CD4-positive, alpha-beta T cell treated with Interleukin-4 for 4 hours (primary cell): ENCODE measurements at places on chromosomes 7 and 10.
A peak's percentile ranks its signal among the peaks of the same experiment; 100 is the strongest.

GRCh38 chr10:80855348-80855971, 317.8 kb downstream of the SH2D4B start:
- no peak for DNase-seq

DNA sequence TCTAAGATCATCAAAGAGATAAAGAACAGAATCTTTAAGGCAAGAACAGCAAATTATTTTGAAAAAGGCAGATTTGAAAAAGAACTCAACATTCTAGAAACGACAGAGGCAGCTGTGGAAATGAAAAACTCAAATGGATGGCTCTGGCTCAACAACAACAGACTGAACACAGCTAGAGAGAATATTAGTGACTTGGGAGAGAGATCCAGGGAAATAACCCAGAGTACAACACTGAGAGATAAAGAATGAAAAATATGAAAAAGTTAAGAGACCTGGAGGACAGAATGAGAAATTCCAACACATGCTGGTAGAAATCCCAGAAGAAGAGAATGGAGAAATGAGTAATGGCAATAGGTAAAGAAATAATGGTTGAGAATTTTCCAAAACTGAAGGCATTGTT, 17.9 kb upstream of the ZNF777 start:
- DNase-seq = no peak

GRCh38 chr7:118158766-118159165, 25.2 kb upstream of the LSM8 start:
- no peak for DNase-seq

GRCh38 chr7:128666200-128666599, 5.9 kb upstream of the GARIN1A start:
- no peak for DNase-seq

DNA sequence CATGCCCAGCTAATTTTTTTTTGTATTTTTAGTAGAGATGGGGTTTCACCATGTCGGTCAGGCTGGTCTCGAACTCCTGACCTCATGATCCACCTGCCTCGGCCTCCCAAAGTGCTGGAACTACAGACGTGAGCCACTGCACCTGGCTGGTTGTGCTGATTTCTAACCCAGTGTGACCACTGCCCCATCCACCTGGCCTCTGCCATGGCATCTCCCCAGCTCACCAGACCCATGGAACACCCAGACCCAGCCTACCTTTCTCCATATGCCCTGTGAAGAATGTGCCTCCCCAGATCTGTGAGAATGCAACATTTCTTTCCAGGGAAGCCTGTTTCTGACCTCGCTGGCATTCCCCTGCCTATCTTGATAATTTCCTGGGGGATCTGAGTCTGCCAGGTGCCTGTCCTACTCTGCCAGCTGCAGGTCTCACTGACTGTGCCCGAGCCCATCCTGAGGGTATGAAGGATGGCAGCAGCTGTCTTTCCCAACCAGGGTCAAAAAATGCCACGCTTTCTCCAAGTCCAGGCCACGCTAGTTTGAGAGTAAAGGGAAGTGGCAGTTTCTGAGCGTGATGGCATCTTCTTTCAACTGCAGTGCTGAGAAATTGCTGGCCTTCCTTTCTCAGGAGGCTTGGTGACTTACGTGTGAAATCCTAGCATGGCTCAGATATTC, 324.4 kb upstream of the ZNF32 start:
- DNase-seq = no peak

DNA sequence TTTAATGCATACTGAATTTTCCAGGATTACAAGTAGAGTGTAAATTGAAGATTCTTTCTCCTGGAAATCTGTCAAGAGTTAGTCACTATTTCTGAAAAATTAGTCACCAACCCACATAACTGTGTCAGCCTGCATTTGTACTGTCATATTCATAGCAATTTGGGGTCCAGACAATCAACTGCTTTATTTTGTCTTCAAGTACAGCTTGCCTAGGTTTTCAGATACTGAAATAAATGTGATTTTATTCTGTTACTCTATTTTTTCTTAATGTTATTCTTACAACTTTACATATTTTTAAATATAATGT, 55.1 kb downstream of the CUBN start:
- DNase-seq = no peak

DNA sequence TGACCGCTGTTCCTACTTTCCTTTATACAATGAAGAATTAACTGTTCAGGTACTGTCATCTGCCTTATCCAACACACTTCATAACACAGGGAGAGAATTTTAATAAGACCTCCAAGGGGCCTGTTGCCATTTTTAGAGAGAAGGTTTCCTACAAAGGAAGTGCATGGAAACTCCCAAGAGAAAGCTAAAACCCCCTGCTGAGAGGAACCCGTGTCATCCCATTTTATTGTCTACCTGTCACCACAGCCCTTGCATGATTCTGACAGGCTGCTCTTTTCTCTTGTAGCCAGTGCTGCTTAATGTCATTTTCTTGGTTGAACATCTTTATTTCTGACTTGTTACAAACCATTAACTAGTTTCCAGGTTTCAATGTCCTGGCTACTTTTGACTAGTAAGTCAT, 98.4 kb downstream of the SNX10 start:
- no peak for DNase-seq

DNA sequence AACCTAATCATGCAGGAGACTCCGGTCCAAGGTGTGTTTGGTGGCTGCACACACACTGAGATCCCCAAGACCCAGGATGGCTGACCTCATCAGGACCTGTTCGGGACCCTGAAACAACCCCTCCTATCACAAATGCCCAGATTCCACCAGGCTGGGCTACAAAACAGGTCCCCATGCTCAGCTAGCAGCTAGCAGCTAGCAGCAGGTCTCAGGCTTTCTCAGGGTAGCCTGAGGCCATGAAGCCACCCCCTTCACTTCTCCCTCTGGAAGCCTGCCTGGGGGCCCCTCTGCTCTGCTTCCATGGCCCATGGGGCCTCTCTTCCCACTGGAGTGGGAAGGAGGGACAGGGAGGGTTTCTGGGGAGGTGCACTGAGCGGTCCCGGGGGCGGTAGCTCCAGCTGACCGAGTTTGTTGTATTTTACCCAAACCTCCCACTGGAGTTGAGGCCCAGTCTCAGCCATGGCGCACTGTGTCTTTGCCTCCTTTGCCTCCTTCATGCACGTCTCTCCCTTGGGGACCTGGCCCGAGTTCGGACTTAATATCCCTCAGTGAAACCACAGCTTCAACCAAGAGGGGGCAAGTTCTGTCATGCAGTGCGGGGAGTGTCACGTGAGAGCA, 95.1 kb upstream of the GPR26 start:
- DNase-seq = no peak

- DNase-seq = no peak
Observed at GRCh38 chr10:114045136-114046086, 1.7 kb downstream of the ADRB1 start.

DNA sequence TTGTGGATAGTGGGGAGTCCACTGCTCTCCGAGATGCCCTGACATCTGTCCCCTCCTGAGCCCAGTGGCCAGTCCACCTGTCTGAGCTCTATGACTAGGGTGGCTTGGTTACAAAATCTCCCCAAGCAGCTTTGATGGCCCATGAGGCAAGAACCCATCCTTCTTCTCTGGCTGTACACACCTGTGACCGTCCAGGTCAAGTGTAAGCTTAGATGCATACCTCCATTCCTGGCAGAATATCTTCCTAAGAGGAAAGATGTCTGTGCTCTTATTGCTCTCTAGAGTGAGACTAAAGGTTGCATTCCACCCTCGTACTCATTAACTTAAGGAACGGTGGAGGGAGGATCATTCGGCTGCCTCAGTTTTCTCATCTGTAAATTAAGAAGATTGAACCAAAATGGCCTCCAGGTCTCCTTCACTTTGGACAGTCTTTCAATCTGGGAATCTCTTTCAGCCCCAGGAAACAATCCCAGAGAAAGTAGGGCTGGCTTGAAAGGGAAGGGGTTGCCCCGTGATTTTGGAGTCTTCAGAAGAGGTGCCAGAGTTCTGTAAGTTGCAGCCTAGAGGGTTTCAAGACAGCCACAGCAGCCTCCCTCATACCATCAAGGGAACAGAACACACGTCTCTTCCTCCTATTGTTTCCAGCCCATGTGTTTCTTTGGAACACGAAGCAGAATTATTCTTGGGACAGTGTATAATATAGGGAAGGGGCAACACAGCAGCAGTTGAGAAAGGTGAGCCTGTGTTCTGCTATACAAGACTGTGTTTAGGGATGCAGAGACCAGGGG, 5.5 kb downstream of the HOXA4 start:
- no peak for DNase-seq

- peak; percentile 66 for DNase-seq
Observed at GRCh38 chr10:23314835-23315239, 29.8 kb downstream of the C10orf67 start.

- DNase-seq = no peak
Observed at GRCh38 chr7:129385598-129385997, 48.6 kb upstream of the STRIP2 start.

- DNase-seq = no peak
Observed at GRCh38 chr7:96962221-96962885, 43.0 kb upstream of the DLX6 start.

GRCh38 chr10:28077889-28078288, 79.0 kb upstream of the ODAD2 start:
- no peak for DNase-seq

DNA sequence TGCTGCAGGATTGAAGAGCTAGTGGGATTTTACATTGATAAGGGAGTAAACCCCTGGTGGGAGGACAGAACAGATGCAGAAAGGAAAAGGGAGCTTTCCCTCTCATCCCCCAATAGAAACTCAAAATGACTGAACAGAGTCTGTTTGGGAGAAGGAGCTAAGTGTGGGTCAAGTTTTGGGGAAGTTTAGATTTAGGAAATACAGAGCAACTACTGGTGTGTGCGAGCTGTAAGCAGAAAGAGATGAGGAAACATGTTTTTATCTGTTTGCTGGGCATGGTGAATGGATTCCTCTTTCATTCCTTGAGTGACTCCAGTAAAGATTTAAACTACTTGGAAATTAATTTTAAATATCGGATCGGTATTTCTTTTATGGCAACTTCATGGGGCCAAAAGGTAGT, 132.7 kb downstream of the AOAH start:
- no peak for DNase-seq

DNA sequence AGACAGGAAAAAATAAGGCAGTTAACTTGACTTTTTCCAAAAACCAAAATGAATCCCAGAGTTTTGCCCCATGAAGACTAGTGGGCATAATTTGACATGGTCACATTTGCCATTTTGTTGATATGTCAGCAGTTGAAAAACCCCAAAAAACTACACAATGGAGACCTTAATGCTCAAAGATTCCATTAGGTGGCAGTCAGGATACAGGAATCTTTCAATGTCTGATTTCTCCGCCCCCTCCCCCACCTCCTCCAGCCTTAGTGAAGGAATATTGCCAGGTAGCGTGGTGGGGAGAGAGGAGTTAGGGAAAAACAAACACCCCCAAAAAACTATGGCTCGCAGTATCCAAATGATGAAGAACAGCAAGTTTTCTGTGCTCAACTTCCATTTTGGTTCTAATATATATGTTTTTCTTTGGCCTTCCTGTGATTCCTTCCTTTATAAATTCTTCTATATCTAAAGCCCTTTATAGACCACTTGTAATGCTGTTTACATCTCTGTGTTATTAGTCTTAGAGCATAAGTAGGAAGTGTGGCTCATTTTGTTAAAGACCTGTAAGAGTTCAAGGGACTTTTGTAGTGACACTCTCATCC, 6.7 kb upstream of the SMNDC1 start:
- DNase-seq = peak; percentile 51
